T-helper 1 cell (primary cell): ENCODE measurements at places on chromosomes 3 and 15.

- no peak for DNase-seq
Measured at GRCh38 chr15:94086341-94086740, 145.0 kb upstream of the MCTP2 start.

DNA sequence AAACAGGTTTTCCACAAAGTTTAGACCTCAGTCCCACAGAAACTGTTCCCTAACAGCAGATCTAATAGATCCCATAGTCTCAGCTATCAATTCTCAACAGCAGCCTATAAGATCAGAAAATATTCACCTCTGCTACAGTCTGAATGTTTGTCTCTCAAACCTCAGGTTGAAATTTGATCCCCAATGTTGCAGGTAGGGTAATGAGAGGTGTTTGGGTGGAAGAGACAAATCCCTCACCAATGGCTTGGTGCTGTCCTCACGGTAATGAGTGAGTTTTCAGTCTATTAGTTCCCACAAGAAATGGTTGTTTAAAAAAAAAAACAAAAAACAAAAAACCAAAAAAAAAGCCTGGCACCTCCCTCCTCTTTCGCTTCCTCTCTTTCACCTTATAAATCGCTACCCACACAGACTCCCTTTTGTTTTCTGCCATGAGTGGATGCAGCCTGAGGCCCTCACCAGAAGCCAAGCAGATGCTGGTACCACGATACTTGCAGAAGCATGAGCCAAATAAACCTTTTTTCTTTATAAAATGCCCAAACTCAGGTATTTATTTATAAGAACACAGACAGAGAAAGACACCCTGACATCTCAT lies 14.2 kb downstream of the ZNF280D start:
- DNase-seq = no peak

GRCh38 chr3:54536450-54536849 lies 391.4 kb downstream of the LRTM1 start:
- DNase-seq = no peak

GRCh38 chr3:197686899-197687298 lies 49.8 kb downstream of the RUBCN start:
- DNase-seq = no peak

DNA sequence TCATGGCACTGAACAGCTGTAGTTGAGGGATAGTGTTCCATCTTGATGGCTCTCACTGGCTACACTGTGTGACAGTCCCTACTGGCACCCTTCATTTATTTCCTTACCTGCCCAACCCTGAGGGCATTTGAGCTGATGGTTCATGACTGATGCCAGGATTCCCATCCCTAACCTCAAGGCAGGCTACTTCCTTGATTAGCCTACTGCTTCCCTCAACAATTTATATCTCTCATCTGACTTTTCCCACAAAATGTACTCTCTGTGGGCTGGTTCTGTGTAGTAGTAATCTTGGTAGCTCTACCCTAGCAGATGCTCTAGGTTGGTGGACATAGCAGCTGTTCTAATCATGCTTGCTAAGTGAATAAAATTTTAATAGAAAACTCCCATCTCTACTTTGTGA lies 106.0 kb downstream of the THRB start:
- DNase-seq = no peak

DNA sequence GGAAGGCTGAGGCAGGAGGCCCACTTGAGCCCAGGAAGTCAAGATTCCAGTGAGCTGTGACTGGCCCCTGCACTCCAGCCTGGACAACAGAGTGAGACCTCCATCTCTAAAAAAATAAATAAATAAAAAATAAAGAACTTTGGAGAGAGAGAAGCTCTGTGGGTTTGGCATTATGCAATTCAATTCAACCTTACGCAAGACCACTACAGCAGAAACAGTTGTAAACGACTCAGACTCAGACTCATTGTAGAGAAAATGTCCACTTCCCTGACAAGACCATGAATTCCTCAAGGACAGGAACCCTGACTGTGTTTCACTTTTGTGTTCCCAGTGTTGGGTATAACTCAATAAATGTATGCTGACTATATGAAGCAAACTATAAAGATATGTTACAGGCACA lies 90.3 kb upstream of the C3orf80 start:
- DNase-seq = no peak

- DNase-seq = no peak
Measured at GRCh38 chr15:43463507-43463906, 29.4 kb downstream of the TP53BP1 start.

DNA sequence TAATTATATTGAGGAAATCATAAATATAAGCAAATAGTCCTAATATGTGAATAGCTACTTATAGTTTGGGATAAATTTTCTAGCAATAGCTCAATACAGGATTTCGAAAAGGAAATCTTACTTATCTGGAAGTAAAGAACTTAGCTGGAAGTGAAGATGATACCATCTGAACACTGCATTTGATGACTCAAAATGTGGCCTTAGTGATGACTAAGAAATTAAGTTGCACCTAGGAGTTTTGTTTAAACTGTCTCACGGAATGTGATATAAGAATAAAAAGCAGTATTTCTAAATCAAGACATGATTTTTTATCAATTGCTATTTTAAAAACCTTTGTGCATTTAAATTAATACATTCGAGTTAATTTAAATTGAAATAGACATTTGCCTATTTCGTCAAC lies 91.2 kb downstream of the EOMES start:
- DNase-seq = no peak

GRCh38 chr3:28081533-28081947 lies 159.9 kb upstream of the CMC1 start:
- no peak for DNase-seq

DNA sequence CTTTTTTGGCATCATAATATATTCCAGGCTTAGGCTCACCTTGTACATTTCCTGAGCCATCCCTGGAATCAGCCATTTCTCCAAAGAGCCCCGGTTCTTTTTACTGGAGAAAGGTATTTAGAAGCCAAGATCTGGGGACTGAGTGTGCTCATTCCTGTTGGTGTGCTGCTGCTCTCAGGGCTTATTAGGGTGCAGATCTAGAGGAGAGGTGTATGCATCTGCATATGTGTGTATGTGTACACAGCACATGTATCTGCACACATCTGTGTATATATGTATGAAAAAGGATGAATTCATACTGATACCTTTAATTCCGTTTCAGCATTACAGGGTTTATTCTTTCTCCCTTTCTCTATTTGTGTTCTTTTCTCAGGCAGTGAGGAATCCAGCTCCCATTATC lies 162.1 kb upstream of the BHLHE40 start:
- DNase-seq = no peak

DNA sequence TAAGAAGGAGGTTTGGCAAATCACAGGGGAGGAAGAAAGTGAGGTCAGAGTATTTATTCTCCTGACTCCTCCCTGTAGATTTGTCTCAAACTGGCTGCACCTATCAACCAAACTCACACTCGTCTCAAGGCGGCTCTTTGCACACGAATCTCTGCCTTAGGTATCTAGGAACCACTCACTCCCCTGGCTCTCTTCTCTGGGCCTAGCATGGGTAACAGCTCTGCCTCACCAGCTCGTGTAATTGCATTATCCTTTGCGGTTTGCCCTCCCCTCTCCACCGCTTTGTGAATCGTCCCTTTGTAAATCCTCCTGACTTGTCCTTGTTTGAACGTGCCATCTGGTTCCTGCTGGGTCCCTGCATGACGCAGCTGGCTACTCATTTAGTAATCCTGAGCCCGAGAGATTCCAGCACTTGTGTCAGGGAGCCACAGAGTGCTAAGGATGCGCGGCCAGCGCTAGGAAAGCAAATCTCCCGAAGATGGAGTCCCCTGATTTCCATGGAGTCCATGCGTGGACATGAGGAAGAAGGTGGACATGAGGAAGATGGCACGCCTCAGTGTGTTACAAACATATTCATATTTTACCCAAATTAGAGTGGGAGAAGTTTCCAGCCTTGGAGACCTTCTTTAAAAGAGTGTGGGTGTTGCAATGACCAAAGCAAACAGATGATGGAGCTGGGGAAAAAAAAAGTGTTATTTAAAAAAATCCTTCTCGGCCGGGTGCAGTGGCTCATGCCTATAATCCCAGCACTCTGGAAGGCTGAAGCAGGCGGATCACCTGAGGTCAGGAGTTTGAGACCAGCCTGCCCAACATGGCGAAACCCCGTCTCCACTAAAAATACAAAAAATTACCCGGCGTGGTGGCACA lies 26.7 kb downstream of the NRROS start:
- no peak for DNase-seq

GRCh38 chr3:17850448-17850847 lies 108.0 kb upstream of the TBC1D5 start:
- DNase-seq = no peak

DNA sequence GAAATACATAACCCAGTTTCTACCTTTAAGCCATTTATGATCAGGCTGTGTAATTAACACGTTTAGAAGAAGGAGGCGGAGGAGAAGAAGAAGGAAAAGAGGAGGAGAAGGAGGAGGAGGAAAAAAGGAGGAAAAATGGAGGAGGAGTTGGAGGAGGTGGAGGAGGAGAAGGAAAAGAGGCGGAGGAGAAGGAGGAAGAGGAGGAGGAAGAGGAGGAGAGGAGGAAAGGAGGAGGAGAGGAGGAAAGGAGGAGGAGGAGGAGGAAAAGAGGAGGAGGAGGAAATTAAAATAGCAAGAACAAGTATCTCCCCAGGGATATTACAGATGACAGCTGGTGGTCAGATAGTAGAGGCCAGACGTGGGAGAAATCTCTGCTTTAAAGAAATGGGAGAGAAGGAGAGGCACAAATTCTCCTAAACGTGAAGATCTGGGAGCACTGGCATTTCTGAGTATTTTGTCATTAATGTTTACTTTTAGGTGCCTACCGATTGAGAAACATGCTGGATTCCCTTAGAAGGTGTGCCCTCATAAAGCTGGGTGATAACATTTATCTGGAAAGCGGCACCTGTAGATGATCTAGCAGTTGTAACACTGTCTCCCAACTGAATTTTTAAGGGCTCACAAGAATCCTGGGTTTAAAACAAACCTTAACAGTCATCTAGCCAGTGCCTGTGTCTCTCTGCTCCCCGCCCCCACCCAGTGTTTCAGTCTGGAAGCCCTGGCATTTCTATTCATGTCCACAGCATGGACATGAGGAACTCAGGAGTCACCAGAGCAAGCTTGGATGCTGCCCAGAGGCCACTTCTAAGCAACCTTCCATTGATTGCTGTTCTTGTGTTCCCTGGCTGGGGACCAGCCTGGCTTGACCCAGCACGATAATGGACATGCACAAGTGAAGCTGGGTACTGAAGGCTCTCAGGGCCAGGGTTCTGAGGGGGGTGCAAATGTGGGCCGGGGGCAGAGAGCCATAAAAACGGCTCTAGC lies 75.2 kb downstream of the CHRNA7 start:
- no peak for DNase-seq

GRCh38 chr3:179156775-179157174 lies 8.6 kb downstream of the PIK3CA start:
- DNase-seq = no peak

- no peak for DNase-seq
Measured at GRCh38 chr3:4525560-4526223, 32.5 kb downstream of the ITPR1 start.

DNA sequence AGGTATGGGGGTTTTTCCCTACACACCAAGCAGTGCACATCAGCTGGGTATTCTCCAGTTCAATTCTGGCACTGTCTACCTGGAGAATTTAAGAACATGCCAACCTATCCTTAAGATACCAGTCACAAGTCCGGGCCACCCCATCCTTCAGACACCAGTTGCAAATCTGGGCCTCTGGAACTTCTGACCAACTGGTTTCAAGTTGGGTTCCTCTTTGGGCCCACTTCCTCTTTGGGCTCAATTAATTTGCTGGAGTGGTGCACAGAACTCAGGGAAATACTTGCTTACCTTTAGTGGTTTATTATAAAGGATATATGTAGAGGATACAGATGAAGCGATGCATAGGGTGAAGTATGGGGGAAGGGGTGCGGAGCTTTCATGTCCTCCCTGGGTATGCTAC lies 25.3 kb downstream of the GLCE start:
- DNase-seq = no peak

DNA sequence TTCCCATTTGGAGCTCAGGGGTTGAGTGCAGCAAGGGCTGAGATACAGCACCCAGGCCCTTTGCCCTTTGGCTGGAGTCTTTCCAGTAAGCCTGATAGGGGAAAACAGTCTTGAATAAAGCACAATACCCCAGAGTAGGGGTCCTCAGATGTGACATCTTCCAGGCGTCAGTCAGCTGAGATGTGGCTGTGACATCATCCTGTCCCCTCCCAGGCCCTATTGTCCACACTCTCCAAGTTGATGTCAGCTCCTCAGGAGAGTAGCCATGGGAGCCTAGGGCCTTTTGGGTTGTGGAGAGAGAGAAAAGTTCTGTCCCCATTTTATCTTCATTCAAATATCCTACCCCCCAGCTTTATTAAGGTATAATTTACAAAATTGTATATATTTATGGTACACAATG lies 92.5 kb downstream of the CACNA2D3 start:
- no peak for DNase-seq

DNA sequence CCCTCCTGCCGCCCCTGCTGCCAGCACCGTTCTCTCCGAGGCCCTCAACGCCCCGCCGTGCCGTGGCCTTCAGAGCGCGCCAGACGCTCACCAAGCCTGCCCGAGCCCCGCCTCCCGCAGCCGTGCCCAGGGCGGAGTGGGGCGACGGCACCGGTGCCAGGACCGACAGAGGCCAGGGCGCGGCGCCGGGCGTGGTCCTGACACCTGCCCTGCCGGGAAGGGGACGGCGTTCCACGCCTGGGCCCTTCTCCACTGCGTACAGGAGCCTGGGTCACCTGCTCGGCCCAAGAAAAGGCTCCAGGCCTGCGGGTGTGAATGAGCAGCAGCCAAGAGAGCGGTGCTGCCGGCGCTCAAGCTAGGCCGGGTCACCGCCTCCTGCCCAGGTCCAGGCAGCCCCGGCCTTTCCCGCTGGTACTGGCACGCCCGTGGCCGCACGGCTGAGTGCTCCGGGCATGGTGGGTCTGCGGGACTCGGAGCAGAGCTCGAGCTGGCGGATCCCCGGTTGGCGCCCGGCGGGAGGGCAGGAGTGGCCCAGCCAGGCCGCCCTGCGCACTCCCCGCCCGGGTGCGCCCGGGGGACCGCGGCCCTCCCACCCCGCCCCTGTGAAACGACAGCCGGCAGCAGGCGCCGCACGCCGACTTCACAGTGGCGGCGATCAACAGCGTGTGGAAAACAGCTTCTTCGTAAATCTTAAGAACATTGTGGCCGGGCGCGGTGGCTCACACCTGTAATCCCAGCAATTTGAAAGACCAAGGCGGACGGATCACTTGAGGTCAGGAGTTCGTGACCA lies 4.2 kb downstream of the OCA2 start:
- peak; percentile 30 for DNase-seq

- DNase-seq = peak; percentile 28
Measured at GRCh38 chr3:8324747-8325146, 176.9 kb upstream of the LMCD1 start.
